ENCODE measurements at places on chromosomes 2 and 18.

- no peak for DNase-seq
Observed at GRCh38 chr18:39188278-39188677, 1622.7 kb upstream of the CELF4 start.

DNA sequence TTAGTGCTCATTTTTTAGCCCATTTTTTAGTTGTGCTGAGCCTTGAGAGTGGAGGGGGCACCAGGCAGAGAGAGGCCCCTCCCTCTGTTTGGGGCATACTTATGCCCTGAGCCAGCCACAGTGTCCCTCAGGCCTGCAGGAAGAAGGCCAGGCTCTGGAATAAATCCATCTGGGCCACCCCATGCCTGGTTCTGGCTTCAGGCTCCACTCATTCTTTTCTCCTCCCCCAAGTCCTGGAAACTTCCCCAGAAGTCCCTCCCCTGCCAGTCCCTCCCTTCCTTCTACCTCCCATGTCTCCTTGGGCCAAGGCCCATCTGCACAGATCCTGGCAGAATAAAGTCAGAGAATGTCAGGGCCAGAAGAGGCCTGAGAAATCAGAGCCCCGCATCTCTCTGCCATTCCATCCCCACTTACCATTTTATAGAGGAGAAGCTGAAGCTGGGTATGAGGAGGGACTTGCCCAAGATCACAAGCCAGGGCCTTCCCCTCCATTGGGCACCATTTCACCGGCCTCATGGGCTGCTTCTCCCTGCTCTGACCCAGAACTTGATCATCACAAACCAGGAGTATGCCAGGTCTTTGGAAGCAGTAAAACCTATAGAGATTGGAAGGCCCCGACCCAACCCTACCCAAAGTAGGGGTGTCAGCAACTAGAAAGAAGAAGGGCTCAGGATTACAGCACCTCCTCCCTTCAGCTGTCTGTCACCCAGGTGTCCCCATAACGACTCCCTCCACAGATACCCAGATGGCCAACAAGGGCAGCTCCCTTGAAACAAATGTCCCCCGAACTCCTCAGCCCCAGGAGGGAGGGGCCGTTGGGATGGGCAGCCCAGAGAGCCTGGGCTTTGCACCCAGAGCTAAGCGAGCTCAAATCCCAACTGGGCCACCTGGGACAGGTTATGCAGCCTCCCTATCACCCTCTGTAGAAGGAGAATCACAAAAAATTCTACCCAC lies 108.4 kb downstream of the POLR1A start:
- no peak for DNase-seq

- peak; percentile 72 for DNase-seq
Observed at GRCh38 chr2:70124983-70125480, 37.8 kb downstream of the PCBP1 start.

GRCh38 chr18:78716022-78716421 lies 263.6 kb upstream of the SALL3 start:
- DNase-seq: no peak

DNA sequence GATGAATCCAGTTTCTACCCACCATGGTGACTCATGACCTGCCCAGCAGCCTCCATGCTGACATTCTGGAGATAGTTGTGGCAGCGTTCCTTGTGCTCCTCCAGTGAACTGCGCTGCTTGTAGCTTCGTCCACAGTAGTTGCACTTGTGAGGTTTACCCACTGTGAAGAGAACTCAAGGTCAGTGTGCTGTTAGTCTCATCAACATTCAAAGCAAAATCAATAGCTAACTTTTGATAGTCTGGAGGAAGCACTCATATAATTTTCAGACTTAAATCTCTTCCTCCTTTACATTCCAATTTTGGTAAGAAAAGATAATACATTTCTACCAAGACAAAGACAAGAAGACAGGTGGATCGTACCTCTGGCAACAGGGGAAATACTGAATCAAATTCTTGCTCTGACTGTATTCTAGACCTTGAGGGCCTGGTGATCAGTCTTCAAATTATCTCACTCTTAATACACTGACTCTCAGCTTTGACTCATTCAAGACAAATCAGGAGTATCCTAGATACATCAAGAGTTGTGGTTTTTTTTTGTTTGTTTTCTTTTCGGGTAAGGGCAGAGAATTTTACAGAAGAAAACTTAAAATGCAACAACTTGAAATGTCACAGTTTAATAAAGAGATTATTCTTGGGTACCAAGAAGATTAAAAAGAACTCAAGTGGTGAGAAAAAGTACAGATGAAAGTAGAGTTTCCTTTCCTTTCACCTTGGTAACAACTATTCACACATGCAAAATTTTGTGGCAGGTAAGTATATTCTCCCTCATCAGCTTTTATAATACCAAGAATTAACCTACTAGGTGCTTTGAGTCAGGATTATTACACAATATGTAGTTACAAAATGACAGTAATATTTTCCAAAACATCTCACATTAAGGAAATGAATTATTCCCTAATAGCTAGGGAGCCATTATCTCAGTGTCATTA lies 129.2 kb downstream of the IKZF2 start:
- DNase-seq: no peak

DNA sequence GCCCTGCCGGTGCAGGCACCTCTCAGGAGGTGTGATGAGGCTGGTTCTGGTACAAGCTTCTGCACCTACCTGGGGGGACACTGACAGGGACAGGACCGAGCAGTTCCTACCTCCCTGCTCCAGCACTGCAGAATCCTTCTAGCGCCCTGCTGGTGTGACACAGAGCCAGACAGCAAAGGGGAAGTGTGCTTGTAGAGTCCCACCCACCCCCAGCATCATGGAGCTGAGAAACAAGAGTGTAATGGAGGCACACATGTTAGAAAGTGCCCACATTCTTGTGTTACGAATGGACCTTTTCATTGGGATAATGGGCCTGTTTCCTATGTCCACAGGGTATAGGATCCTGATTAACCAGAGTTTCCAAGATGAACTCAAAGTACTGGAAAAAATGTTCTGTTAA lies 38.3 kb downstream of the OXER1 start:
- no peak for DNase-seq

DNA sequence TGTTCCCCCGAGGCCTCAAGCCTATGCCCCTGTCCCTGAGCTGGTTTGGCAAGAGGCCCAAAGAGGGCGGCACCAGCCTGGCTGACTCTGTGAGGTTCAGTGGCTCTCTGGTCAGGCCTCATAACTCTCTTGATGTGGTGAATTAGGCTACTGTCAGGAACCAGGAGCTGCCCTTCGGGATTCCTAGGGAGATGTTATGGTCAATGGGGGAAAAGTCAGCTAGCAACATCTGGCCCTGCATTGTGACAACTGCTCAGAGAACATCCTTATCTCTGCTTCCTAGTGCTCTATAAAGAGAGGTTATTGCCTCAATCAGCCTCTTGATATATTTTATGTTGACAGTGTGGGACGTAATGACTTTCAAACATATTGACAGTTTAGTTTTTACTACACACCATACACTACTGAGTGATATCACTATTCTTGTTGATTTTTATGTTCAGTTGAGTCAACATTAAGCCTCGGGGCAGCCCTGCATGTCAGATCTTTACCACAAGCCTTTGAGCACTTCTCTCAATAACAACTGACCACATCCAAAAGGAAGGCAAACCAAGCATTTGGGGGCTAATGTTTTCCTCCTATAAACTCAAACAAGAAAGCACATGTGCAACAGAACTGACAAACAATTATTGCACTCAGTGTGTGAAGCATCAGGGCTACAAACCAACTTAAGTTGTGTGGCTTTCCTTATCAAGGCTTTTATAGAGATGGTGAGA lies 448.3 kb upstream of the SLC14A2 start:
- no peak for DNase-seq

- DNase-seq: no peak
Observed at GRCh38 chr2:30731706-30732105, 75.5 kb downstream of the CAPN13 start.

GRCh38 chr2:161010503-161011015 lies 149.7 kb upstream of the TANK start:
- no peak for DNase-seq

- DNase-seq: no peak
Observed at GRCh38 chr2:222935688-222936298, 75.0 kb downstream of the ACSL3 start.

DNA sequence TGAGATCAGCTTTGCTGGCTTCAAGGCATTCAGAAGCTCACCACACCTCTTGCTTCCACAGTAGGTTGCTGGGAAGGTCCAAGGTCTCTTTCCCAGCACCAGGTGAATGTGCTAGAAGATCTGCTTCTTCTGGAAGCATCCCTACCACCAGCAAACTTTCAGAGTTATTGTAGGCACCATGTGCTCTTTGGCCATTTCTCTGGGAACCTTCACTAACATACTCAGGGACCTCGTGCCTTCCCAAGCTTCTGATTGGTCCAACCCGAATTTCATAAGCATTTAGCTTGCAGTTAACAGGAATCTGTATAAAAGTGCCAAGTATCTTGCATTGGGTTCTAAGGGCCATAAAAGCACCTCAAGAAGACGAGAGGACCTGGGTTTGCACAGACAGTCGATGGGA lies 86.5 kb upstream of the ARL4C start:
- DNase-seq: no peak

- DNase-seq: no peak
Observed at GRCh38 chr2:16726147-16726546, 60.5 kb upstream of the CYRIA start.

DNA sequence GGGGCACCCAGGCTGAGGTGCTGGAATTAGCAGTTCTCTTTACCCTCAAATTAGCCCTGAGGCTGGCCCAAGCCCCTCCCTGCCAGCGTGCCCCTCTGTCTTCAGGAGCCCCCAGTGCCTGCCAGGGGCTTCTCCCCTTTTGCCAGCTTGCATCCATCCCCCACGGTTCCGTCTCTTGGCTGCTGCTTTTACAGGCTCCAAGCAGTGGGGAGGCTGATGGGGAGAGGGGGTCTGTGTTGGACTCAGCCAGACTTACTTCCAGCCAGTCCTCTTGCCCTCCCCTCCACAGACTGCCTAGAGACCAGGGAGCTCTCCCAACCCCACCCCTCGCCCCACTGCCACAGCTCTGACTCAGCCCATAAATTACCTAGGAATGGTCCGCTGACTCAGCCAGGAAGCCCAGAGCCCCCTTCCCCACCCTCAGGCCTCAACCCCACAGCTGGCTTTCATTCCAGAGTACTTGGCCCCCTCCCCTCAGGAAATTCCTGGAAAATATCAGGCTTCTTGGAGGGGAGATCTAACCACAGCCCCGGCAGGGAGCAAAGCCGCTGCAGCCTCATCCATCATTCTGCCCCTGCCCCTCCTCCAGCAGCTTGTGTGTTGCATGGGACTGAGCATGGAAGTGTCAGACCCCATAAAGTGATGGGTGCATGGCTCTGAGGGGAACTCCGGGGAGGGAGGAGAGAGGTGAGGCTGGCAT lies 184.6 kb downstream of the ZFP36L2 start:
- no peak for DNase-seq

- no peak for DNase-seq
Observed at GRCh38 chr2:10284108-10284870, 18.4 kb upstream of the HPCAL1 start.

- DNase-seq: no peak
Observed at GRCh38 chr2:208872591-208872990, 466.0 kb downstream of the PTH2R start.

DNA sequence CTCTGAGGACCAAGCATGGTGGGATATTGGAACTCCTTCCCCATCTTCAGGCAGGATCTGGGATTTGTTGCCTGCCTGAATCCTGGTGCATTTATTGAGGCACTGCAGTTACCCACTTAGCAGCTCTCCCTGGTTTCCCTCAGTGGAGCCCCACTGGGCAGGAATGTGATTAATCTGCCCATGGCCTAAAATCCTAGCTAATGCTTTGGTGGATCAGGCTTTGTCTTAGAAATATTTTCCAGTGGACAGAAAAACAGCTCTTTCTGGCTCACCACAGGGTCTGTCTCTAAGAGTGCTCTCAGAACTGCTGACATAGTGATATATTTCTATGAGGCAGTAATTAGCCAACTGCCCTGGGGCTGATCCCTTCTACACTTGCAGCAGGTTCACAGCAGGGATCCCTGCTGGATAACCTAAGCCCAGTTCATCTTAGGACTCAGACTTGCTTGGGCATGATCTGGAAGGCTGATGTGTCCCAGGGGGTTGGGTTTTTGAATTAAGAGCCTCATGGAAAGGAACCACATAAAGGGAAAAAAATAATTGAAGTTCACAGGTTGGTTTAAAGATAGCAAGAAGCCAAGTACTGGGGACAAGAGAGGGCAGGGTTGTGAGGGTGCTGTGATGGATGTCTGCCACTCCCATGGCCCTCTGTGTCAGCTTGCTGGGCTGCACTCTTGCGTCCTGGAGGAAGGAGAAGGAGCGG lies 44.3 kb upstream of the ZDBF2 start:
- no peak for DNase-seq

DNA sequence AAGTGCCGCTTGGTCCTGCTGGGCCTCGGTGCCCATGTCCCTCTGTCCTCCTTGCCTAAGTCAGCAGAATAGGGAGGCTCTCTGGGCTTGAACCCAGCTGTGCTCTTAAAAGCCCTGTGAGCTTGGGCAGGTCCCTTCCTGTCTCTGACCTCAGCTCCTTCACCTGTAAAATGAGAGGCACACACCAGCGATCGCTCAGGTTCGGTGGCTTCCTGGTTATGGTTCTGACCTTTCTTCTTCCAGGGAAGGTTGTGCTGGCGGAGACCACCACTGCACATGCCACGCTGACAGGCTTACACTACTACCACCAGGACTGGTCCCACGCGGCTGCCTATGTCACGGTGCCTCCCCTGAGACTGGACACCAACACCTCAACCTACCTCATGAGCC lies 36.1 kb upstream of the MAPRE3 start:
- no peak for DNase-seq

DNA sequence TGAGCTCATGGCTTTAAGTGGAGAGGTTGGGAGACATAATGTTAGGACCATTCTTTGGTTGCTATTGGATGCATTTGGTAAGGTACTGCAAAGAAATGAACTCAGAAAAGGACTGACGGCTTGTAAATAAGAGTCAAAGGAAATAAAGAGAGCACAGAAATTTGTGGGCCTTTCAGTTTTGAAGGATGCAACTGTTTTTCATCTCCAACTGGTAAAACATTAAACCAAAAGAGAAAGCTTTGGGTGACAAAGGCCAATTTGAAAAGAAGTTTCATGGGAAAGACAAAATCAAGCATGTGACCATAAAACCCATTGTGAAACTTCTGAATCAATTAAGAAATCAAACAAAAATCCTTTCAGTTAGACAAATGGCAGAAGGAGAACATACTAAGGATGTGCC lies 77.8 kb upstream of the SPOPL start:
- DNase-seq: no peak

- DNase-seq: no peak
Observed at GRCh38 chr2:230868161-230868946, 3.6 kb downstream of the ITM2C start.

DNA sequence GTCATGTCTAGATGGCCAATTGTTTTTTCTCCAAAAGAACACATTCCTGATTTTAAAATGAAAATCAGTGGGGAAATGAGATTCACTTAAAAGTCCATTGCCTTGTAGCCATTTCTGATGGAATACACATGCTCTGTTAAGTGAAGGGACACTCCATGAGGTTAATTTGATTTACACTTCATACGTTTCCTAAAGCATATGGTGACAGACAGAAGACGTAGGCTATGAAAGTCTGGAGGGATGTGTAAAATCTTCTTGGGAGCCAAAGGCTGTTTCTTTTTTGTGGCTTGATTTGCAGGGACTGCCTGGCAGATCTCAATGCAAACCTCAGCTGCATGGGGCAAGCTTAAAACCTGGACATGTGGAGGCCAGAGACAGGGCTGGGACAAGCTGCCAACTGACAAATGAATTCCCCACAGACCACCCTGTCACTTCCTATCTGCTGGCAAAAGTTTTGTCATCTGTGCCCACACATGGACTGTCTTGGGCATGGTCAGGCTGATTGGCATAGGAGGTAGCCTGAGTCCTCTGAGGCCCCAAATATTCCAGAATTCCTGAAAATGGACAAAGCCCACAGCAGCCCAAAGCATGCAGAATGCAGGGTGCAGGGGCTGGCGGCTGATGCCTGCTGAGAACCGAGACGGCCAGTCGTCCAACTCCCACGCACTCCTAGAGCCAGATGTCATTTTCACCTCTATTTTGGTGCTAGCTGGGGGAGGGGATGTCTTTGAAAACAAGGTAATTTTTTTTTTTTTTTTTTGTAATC lies 73.9 kb downstream of the SDC1 start:
- no peak for DNase-seq
